ENCODE measurements at places on chromosomes 5 and 9.

GRCh38 chr5:124692324-124692723, 54.1 kb downstream of the ZNF608 start:
- peak; percentile 63 for DNase-seq

DNA sequence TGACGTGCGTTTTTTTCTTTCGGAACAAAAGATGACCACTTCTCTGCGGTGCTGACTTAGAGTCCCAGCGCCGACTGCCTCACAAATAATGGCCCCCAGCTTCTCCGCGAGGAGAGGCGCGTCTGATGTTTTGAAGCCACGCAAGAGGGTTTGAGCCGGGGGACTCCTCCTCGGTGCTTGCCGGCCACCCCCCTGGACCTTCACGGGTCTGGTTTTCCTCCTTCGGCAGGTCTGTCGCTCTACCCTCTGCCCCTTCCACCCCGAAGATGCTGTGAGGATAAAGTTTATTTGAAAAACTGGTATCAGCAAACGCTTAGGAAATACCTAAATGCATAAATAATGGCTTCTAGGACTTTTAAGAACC, 584 bp downstream of the USP20 start:
- DNase-seq = no peak

DNA sequence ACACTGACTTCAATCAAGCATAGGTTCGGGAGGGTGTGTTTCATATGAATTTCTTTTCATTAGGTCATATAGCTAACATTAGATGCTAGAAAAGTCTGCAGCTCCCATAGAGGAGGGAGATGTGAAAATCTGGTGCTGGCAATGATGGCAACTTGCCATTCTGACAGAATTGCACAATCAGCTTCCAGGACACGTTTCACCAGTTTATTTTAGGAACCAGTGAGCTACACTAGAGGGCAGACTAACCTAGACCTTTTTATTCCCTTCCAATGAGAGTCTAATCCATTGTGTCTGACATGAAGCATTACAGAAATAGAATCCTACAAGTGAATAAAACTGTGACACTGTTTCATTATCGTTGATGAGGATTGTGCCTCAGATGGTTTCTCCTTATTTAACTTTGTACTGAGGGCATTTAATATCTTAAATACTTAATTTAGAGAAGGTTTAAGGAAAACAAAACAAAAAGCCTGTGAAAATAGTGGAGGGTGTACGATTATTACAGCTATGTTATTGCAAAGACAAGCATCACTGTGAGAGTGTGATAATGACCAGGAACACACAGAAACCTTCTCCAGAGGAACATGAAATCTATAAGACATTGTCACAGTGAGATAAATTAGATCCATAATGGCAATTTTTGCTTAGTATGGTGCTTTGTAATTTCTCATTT, 363.3 kb upstream of the RPS23 start:
- peak; percentile 81 for DNase-seq

- no peak for DNase-seq
Observed at GRCh38 chr9:124694414-124695279, 76.5 kb downstream of the NR6A1 start.

GRCh38 chr9:113654605-113655428, 191.3 kb downstream of the RGS3 start:
- DNase-seq = no peak

DNA sequence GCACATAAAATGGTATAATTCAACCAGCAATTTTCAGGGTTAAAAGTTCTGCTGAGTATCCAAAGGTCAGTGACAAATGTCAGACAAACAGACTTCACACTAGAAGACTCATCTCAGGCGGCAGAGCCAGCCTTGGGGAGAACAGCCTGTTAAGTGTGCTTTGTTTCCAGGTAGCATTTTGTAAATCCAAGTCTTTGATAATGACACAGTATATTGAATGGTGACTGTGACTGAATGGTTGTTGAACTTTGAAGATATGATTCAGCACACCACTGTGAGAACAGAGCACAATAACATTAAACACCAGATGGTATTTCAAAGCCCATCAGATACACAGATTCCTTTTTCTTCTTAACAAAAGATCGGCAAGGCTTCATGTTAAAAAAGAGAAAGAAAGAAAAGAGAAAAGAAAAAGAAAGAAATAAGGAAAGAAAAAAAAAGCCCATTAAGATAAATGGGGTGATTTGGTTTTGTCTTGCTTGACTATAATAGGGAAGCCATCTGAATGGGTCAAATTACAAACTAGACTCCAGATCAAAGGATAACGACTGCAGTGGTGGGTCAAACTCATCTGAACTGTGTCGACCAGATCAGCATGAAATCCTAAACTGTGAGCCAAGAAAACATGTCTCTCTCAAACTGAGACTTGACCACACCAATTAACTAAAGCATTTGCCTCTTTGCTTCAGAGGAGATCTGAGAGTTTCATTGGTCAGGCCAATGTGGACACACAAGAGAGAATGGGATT, 313.0 kb upstream of the ZNF608 start:
- DNase-seq = peak; percentile 7

DNA sequence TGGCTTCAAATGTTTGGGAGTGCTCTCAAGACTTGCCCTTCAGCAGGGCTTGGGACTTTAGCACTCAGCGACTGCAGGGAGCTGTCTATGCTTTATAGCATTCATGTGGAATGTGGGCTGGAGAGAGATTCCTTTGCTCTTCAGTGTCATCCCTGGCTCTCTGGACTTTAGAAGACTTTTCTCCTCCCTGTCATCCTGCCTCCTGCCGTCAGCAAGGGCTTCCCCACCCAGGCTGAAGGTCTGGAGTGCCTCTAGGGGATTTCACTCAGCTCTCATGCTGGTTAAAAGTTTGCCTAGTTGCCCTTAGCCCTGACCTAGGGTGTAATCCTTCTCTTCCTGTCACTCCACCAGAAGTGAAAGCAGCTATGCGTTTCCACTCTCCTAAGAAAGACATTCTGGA, 210.9 kb downstream of the FRMD3 start:
- no peak for DNase-seq

GRCh38 chr9:105760053-105760452, 65.7 kb downstream of the TMEM38B start:
- DNase-seq = no peak

- no peak for DNase-seq
Observed at GRCh38 chr9:73080110-73080694, 71.5 kb upstream of the ANXA1 start.

GRCh38 chr5:99605904-99606303, 677.1 kb upstream of the CHD1 start:
- DNase-seq = no peak

GRCh38 chr9:6106711-6107339, 91.4 kb upstream of the RANBP6 start:
- DNase-seq = no peak

- DNase-seq = no peak
Observed at GRCh38 chr5:119389288-119390030, 33.6 kb downstream of the TNFAIP8 start.

DNA sequence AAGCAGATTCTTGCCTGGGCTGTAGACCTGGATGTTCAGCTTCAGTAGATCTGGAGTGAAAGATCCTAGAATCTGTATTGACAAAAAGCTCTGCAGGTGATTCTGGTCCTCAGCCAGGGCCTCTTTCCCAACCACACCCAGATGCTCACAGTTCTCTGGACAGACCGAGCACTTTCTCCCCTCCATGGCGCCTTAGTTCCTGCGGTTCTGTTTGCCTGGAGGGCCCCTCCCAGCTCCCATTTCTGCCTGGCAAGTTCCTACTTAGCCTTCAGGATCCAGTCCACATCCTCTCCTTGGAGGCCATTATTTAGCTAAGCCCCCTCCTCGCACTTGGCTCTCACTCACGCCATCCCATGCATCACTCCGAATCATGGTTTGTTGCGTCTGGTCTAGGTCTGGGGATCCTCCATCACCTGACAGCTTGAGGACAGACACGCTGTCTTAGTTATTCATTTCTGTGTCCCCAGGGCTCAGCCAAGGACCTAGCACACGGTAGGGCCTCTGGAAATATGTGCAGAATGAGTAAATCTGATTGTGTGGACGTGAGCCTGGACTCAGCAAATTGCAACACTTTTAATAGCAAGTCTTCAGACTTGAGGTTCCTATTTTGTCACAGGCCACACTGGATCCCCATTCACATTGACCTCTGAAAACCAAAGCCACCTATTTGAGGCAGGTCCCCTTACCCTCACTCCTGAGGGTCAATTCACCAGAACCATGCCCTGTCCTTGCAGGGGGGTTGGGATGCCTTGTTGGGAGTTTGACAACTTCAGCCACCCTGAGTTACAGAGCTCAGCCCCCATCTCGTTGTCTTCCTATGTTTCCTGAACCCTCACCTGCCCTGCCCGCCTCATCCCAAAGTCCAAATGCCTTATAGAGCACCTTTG, 50.7 kb downstream of the COL15A1 start:
- peak; percentile 34 for DNase-seq

DNA sequence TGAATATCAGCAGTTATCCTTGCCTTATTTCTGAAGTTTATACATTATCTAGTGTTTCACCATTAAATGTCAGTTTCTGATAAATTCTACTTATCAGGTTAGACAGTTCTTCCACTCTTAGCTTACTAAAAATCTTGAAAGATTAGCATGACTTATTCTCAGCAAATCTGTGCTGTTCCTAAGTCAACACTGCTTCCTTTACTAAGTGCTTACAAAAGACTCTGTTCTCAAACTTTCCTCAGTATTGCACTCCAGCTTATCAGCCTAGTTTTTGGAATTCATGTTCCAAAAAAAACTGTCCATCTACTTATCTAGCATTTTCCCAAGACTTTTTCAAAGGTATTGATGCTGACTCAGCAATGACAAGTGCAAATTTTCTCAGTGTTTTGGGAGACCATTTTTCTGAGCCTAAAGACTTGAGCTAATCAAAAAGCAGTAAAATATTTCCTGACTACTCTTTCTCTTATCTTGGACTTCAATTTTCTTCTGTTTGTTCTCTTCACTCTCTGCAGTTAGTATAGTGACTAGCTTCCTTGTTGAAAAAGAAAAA, 61.1 kb upstream of the FRRS1L start:
- DNase-seq = no peak

DNA sequence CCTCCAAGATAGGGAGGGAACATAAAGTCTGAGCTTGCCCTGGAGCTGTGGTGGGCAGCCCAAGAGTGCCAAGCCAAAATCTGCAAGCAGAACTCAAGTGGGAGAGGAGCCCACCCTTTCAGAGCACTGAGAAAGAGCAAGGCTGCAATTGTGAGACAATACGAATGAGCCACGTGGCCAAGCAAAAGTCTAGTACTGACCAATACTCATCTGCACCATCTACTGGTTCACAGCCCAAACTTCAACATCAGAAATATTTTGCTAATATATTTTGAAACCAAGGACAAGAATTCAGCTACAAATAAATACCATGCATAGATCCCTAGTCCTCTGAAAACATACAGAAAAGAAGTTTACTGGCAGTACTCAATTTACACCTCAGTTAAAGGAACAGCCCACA, 696.2 kb upstream of the COX7C start:
- no peak for DNase-seq

DNA sequence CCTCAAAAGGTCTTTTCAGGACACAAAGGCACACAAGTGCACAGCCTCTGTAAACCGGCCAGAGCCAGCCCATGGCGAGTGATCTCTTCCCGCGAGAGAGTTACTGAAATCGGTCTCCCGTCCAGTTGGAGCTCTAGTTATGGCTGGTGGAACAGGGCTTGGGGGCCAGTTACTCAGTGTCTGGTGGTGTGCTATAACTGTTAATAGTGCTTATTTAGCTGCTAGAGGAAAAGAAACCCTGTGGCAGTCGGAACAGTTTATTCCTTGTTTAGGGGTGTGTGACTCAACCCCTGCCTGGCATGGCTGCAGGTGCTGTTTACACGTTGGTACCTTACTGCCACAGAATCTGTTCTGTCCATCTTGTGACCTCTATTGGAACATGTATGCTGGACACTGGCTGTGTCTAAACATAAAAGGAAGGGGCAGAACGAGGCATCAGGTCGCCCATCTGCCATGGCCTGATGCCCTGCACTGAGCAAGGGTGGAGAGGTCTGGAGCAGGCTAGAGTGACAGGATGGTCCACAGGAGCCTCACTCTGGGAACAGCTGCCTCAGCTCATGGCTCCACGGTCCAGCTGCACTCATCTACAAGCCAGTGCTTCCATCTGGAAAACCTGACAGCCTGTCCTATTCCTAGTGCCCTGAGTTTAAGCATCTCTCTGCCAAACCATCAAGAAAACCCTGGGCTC, 49.6 kb upstream of the SIMC1 start:
- DNase-seq = no peak

GRCh38 chr5:10709409-10709808, 51.6 kb downstream of the DAP start:
- no peak for DNase-seq

DNA sequence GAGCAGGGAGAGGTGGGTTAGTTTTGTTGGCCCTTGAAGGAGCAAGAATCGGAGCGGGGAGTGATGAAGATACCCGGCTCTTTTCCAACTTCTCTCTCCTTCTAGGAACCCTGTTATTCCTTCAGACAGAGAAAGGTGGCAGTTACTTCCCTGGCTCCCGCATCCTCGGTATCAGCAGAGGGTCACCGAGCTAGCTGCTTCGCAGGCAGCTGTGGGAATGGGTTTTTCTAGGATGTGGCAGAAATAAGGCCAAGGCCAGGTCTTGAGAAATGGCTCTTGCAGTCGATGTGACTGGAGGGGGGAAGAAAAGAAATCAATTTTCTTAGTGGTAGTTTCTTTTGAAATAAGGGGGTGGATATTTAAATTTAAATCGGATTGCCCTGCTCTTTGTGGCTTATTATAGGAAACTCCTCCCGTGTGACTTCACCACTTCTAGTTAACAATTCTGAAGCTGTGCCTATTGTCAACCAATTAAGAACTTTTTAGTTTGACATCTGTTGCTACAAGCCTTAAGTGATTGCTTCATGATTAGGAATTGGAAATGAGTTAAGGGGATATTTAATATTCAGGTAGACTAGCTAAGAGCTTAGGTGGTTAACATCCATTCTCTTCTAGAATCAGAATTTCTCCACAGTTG, 1.4 kb downstream of the SAP30L start:
- DNase-seq = no peak

DNA sequence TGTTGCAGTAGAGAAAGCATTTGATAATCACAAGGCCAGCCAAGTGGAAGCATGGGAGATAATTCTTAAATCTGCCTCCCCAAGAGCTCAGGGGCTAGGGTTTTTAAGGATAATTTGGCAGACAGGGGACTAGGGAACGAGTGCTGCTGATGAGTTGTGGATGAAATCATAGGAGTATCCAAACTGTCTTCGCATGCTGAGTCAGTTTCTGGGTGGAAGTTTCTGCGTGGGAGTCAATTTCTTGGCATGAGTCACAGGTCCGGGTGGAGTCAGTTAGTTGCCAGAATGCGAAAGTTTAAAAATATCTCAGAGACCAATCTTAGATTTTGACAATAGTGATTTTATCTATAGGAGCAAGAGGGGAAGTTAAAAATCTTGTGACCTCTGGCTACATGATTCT, 112.6 kb downstream of the TMC1 start:
- DNase-seq = no peak

- no peak for DNase-seq
Observed at GRCh38 chr9:127746959-127747569, 12.0 kb upstream of the TOR2A start.

GRCh38 chr5:180071531-180072255, at the start of gene RNF130:
RNF130 (minus strand) TSS chr5:180071759; CDS start chr5:180071702, 57 bp downstream.
- peak; percentile 71 for DNase-seq

Data from NCI-H446 treated with DMSO at 0.1 percent for 48 hours (cell line).